ENCODE measurements at places on chromosomes 7 and 10.

DNA sequence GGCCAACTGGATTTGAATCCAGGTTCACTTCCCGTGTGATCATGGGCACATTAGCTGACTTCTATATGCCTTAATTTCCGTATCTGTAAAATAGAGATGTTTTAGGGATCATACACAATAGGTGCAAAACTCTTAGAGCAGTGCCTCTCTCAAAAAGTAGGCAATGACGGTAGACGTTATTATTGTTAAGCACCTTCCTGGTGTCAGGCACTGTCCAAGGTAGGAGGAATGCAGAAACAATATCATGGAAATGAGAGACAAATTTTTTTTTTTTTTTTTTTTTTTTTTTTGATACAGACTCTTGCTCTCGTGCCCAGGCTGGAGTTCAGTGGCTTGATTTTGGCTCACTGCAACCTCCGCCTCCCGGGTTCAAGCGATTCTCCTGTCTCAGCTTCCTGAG, 8.1 kb downstream of the TMEM248 start:
- no peak for DNase-seq

GRCh38 chr7:48004638-48005037, 24.3 kb downstream of the SUN3 start:
- no peak for DNase-seq

GRCh38 chr10:44674536-44675386, 236.4 kb upstream of the TMEM72 start:
- DNase-seq = no peak

- DNase-seq = no peak
Observed at GRCh38 chr7:89798599-89798996, 355.7 kb upstream of the STEAP1 start.

DNA sequence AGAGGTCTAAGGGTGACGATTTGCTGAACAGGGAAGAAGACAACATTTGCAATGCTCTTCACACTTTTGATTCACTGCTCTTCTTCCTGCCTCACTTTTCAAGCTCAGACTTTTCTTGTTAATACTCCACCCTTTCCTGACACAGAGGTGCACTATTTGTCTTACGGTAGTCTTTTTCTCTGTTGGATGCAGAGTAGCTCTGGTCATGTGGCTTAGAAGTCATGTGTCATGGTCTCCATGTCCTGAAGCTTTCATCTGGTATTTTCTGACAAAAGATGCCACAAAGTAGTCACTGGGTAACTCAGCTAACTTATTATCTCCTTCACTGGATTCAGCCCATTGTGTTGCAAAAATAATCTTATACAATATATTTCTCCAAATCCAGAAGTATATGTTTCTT, 149.1 kb downstream of the TFEC start:
- no peak for DNase-seq

DNA sequence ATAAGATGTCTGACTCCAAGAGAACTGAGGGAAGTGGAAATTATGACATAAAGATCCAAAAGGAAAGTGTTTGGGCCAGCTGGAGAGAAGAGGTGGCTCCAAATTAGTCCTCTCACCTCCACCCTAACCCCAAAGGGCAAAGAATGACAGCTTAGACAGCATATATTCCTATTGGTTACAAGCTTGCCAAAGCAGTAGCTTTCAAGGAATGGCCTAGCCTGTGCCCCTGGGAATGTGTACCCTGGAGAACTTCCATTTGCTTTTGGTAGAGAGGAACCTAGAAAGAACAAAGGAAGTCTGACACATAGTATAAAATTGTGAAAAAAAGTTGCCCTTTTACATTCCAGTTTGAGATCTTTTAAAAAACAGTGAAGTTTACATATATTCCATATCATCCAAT, 11.2 kb upstream of the NRG3 start:
- DNase-seq = no peak

DNA sequence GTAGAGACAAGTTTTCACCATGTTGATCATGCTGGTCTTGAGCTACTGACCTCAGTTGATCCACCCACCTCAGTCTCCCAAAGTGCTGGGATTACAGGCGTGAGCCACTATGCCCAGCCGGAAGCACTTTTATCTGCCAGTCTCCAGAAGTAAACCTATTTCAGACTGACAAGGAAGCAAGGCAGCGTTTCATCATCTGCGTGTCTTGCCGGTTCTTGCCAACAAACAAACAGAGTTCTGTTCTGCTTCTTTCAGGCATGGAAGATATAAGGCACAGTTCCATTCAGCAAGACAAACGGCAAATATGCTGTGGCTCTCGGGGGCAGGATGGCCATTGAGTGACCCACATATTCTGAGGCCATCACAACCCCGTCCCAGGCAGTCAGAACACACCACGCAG, 15.5 kb upstream of the LARP4B start:
- DNase-seq = no peak

- no peak for DNase-seq
Observed at GRCh38 chr10:63156236-63156635, 23.1 kb downstream of the NRBF2 start.

DNA sequence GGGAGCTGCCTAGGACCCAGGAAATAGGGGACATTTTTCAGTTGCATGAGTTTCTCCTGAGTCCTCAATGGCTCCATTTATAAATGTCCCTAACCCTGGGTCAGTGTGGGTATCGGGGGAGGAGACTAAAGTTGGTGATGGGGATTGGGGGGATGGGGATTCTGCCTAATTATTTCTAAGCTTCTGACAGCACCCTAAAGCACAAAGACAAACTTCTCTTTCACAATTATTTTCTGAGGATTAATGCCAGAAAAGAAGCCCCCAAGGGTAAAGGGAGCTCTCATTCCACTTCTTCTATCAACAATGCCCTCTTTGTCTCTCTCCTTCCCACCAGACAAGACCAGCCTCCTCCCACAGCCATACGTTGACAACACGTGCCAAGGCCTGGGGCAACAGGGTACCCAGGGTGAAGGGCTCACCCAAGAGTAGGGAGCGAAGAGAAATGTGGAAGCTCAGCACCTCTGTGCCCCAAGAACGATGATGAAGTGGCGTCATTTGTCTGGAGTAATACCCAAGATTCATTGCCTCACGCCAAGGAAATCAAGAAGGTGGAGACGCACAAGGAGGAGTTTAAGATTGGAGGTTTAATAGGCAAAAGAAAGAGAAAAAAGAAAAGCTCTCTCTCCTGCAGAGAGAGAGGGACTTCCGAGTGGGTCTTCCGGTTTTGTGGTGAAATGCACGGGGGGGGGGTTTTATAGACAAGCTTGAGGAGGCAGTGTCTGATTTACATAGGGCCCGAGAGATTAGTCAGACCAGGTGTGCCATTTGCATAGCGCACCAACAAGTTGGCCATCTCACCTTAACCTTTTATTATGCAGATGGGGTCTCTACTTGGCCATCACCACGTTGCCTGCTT, 14.4 kb upstream of the GJC3 start:
- DNase-seq = no peak

DNA sequence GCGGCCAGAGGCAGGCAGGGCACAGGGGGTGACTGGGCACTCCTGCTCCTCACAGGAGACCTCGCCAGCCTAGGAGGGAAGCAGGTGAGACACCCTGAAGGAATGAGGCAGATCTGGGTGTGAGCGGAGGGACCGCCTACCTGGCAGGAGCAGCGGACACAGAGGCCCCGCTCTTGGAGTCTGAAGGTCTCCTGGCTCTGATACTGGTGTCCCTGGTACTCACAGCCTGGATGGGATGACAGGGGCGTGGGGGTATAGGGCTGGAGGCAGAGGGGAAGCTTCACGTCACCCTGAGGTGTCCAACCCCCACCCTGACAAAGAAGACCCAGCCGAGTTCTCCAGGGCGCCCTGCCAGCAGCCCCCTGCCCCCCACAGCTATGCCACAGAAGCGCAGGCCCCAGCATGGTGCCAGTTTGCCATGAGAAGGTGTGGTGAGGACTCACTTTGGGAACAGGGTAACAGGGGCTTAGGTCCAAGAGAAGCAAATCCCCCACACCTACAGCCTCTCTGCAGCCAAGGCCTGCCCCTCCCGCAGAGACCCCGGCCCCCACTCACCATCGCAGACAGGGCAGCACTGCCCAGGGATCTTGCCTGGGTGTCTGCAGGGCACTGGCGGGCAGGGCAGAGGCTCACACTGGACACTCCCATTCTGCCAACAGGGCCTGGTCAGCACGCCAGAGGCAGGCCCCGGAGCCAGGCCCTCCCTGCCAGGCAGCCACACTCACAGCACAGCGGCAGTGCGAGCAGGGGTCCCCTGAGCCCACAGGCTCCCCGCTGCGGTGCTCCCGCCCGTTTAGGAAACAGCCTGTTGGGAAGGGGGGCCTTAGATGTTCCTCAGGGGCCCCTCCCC, 17.0 kb downstream of the KCP start:
- DNase-seq = no peak

GRCh38 chr10:84201244-84201606, 6.9 kb downstream of the CDHR1 start:
- DNase-seq = no peak

DNA sequence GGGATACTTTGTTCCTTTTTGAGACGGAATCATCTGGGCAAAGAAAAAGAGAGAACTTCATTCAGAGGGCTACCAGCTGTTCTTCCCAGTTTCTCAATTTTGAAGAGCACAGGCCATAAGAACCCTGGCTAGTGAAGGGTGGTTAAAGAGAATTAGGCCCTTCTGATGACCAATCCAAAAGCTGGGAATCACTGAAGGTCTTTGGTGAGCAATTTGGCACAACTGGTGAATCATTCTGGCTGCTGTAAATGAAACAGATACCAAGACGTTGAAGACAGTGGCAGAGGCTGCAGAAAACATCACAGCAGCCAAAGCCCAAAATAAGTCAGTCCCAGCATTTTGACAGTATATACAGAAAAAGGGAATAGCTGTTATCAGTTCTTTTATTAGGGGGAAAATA, 5.1 kb downstream of the RAPGEF5 start:
- DNase-seq = no peak

DNA sequence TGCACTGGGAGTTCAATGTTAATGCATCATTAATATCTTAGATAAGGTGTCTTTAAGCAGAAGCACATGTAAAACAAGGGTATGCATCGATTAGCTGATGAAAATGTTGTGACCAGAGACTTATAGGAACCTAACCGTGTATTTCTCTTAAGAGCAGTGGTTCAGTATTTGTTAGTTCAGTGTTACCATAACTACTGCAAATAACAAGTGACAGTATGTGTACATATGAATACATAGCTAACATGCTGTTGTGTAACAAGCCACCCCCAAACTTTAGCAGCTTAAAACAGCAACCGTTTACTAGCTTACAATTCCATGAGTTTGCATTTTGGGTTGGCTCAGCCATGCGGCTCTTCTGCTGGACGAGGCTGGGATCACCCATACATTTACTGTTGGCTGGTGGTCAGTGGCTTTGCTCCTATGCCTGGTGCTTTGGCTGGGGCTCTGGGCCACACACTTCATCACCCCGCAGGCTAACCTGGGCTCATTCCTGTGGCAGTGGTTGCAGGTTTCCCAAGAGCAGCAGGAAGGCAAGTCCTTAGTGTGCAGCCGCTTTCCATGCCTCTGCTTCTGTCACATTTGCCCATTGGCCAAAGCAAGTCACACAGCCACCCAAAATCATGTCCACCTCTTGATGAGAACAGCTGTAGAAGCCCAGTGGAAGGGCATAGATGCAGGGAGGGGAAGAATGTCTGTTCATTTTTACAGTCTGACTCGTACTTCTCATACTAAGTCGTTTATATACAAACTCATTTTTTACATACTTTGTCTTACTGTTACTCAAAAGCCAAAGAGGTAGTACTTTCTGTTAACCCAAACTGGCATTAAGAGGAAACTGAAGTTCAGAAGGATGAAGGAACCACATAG, 103.3 kb upstream of the GATA3 start:
- DNase-seq = no peak

DNA sequence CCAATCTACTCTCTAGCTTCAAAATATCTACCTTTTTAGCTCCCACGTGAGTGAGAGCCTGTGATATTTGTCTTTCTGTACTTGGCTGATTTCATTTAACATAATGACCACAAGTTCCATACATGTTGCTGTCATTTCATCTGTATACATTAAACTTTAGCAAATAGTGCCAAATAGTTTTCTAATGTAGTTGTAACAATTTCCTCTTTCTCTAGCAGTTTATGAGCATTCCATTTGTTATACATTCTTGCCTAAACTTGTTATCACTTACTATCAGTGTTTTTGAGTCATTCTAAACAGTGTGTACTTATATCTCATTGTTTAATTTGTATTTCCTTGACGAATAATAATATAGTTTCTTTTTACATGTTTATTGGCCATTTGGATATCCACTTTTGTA, 77.2 kb downstream of the NEUROD6 start:
- DNase-seq = no peak
